Breast epithelium (tissue), 4 donors: ENCODE measurements at places on chromosomes 11 and 22.
A peak's percentile ranks its signal among the peaks of the same experiment; 100 is the strongest.

- no peak overlapping the region for H3K27ac ChIP-seq
- H3K4me3 ChIP-seq = no peak overlapping the region
- H3K27me3 ChIP-seq = no peaks in the 10 kb centered on the region
Measured at GRCh38 chr11:27392278-27393114, 29.5 kb upstream of the CCDC34 start.

DNA sequence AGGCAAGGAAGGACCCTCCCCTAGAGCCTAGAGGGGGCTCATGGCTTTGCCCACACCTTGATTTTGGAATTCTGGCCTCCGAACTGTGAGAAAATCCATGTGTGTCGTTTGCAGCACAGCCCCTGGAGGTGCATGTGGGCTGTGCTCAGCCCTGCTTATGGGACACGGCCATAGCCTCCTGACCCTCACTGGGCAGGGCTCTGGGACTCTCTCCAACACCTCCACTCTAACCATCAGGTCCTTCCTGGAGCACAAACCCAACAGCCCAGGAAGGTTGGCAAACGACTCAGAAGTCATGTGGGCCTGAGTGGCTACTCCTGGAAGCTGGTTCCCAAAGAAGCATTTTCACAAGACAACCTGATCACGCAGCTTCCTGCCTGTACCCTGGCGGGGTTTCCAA is 144.1 kb downstream of the CTTN start:
- H3K27me3 ChIP-seq = no peaks in the 10 kb centered on the region
- no peak overlapping the region for H3K4me3 ChIP-seq
- no peaks in the 10 kb centered on the region for H3K4me1 ChIP-seq
- H3K36me3 ChIP-seq = no peaks in the 10 kb centered on the region
- DNase-seq = no peak

GRCh38 chr22:24975813-24976341 is 23.4 kb downstream of the KIAA1671 start:
- no peaks in the 10 kb centered on the region for H3K27me3 ChIP-seq
- H3K36me3 ChIP-seq = no peaks in the 10 kb centered on the region
- H3K4me3 ChIP-seq = peak overlapping the region; percentile 9

- no peak for DNase-seq
- H3K4me3 ChIP-seq = no peak overlapping the region
- H3K27me3 ChIP-seq = no peaks in the 10 kb centered on the region
- H3K27ac ChIP-seq = no peak overlapping the region
- no peaks in the 10 kb centered on the region for H3K4me1 ChIP-seq
- no peaks in the 10 kb centered on the region for H3K36me3 ChIP-seq
Measured at GRCh38 chr11:130673698-130674097, 225.3 kb downstream of the ADAMTS15 start.

DNA sequence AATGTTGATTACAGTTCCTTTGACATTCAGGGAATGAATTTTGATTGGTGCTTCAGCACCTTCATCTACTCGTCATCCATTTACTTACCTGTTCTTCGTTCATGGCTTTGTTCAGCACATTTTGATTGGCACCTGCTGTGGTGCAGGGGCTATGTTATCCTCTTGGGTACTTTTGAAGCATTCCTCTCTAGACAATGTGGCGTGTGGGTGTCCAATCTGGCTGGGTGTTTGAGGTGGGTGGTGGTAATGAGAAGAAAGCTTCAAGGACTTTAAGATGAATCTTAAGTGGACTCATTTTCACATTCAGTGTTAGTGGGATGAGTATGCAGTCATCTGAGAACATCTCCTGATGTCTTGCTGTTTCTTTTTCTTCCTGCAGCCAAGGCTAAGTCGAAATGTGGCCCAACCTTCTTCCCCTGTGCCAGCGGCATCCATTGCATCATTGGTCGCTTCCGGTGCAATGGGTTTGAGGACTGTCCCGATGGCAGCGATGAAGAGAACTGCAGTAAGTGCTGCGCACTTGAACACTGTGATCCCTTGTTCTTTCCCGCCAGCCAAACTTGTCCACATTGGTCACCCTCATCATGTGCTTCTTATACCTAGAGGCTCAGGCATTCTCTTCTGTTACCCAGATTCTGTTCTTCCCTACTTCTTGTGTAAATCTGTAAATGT is 137.5 kb downstream of the LDLRAD3 start:
- H3K36me3 ChIP-seq = no peaks in the 10 kb centered on the region
- no peak overlapping the region for H3K4me3 ChIP-seq
- no peak for DNase-seq
- no peak overlapping the region for H3K27ac ChIP-seq
- H3K27me3 ChIP-seq = no peaks in the 10 kb centered on the region

DNA sequence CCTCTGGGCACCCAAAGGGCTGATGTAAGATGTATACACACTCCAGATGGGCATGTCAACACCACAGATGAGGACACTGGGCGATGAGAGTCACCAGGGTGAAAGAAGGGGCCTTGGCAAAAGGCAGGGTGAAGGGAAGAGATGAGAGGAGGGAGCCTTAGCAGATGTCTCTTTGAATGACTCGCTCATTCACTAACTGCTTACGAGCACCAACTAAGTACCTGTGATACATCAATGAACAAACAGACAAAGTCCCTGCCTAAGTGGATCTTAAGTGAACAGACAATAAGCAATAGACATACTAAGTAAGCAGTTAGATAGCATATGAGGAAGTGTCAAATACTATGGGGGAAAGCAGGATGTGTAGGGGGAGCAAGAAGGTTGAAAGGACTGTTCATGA is 7.5 kb downstream of the ME3 start:
- H3K36me3 ChIP-seq = no peaks in the 10 kb centered on the region
- H3K27ac ChIP-seq = no peak overlapping the region
- H3K27me3 ChIP-seq = no peaks in the 10 kb centered on the region
- H3K4me1 ChIP-seq = no peaks in the 10 kb centered on the region
- H3K4me3 ChIP-seq = no peak overlapping the region
